ENCODE measurements at places on chromosomes 3 and 15.

DNA sequence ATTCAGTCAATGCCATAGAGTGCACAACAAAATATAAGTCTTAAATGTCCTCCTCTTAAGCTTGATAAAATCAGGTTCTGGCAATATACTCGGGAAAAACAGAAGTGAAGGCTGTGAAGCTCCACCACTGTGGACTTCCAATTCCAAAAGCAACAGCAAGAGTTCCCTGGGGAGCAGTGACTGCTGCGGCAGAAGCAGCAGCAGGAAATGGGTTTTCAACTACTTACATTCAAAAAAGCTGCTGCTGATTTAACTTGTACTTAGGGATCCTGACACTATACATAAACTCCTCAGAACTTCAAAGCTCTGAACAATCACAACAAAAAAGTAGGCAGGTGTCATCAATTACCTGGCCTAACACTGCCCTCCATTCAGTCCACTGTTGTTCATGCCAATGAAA, 4.7 kb downstream of the CEP152 start:
- no peak for DNase-seq

DNA sequence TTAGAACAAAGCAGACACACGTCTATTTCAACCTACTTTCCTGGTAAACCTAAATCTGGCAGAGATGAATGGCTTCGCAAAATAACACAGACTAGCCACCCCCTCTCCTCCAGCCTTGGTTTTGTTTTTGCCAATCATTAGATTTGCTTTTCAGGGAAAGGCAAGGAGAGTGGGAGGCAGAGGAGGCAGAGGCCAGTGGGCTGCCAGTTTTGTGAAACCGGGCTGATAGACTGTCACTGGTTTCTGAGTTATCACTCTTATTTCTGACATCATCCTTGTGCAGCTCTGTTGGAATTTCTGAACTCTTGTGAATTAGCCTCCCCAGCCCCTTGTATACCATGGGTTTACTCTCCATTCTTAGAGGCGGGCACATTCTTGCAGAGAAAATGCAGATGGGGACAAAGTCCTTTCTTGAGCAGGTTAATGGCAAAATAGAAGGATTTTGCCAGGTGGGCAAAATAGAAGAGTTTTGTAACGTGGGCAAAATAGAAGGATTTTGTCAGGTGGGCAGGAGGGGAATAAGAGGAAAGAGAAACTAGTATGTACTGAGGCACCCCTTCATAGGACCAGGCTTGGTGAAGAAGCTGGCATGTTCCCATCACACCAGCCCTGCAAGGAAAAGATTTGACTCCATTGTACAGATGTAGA, 3.2 kb upstream of the FEM1B start:
- DNase-seq, result no peak

GRCh38 chr15:65363766-65364165, 14.0 kb downstream of the IGDCC3 start:
- no peak for DNase-seq

GRCh38 chr15:88718731-88719130, 79.9 kb downstream of the ISG20 start:
- DNase-seq, result no peak

- no peak for DNase-seq
Observed at GRCh38 chr3:196049653-196050052, 32.2 kb downstream of the TFRC start.

GRCh38 chr3:15053541-15053940, 11.6 kb downstream of the MRPS25 start:
- DNase-seq, result no peak

DNA sequence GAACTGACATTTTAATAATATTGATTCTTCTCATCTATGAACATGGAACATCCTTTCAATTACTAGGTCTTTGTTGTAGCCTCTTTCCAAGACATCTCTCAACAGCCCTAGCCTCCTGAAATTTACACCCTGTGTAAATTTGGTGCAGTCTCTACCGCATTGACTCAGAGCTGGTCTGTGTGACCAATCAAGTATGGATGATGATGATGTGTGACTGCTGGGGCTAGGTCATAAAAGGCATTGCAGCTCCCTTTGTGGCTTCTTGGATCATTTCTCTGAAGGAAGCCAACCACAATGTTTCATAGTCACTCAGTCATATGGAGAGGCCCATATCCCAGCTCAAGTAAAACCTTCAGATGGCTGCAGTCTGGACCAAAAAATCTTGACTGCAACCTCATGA, 62.1 kb upstream of the FAM3D start:
- DNase-seq, result no peak

DNA sequence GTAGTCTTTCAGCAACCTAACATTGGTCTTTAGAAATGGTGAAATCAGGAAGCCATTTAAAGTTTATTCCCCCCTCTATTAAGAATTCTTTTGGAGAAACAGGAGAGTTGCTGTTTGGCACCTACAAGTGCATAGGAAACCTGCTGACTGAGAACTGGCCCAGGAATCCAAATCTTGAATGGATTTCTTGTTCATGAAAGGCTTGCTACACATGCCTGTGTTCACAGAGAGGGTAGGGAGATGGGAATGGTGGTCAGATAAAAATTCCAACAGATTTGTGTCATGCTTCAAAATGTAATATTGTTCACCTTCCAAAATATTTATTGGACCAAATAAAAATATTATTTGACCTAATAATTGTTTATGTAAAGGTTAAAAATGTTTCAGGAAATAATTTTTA, 24.2 kb upstream of the ZPLD1 start:
- DNase-seq, result no peak
